ENCODE measurements at places on chromosomes 16 and 17.
A peak's percentile ranks its signal among the peaks of the same experiment; 100 is the strongest.

DNA sequence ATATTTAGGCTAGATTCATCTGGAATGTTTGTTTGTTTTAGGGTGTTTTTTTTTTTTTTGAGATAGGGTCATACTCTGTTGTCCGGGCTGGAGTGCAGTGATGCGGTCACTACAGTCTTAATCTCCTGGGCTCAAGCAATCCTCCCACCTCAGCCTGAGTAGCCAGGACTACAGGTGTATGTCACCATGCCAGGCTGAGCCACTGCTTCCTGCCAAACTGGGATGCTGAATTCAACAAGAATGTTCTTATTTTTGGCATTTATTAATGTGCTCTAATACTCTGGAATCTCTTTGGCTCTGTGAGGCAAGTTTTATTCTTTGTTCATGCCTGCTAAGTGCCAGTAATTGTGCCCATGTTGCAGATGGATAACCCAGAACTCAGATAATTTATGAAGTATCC is 21.5 kb downstream of the SP2 start:
- DNase-seq = no peak

GRCh38 chr16:7597677-7598076 is 265.0 kb downstream of the RBFOX1 start:
- no peak for DNase-seq

- DNase-seq = no peak
These were observed 152.5 kb upstream of the CIBAR2 start for GRCh38 chr16:85264752-85265151.

DNA sequence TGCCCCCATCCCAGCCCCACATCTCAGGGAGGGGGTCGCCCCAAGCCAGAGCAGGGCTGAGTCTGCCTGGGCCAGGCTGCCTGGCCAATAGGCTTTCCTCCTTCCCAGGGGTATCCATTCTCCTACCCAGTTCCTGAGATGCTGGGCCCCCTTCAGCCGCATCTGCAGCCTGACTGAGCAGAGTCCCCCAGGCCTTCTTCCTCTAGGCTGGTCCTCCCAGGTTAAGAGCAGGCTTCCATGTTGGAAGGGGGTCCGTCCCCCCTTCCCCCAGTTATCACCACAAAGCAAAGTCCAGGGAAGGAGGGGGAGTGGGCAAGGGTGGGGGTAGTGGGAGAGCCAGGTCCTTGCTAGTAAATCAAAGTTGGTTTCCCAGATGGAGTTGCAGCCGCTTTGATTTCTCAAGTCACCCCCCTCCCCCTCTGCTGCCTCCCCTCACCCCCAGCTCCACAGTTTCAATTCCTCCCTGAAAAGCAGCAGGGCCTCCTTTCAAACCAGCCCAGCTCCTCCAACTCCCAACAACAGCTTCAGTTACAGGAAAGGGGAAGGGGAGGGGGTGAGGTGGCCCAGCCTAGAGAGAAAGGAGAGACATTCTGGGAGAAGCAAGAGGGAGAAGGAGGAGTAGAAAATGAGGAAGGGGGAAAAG is 9.5 kb upstream of the FZD2 start:
- DNase-seq = no peak

GRCh38 chr16:49739381-49739780 is 116.5 kb downstream of the ZNF423 start:
- no peak for DNase-seq

- DNase-seq = no peak
These were observed 2.3 kb downstream of the SLC25A39 start for GRCh38 chr17:44322236-44322895.

DNA sequence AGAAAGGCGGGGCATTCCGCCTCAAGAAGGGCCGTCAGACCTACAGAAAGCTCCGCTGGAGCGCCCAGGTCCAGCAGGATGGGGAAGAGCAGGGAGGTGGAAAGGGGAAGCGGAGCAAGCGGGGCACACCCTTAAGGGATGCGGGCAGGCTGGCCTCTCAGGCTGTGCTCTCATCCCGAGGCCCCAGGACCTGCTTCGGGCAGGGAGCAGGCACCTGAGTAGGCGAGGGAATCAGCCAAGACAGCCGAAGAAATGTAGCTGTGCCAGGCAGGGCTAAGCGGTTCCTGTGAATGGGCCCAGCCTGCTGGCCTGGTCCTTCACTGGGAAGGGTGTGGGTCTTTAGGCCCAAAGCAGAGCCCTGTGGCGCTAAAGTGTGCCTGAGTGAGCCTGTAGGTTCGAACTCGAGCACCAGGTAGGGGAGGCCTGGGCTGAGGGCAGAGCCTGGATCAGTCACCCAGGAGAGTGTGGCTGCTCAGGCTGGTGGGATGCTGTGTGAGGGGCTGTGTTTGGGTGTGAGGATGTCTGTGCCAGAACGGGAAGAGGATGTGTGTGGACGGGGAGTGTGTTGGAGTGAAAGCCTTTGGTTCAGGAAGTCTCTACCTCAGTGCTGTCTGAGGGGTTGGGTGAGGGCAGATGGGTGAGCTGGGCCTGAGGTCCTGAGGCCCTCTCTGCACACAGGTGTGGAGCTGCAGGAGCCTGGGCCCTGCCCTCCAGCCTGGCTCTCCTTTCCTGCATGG is 3.3 kb downstream of the TBX4 start:
- no peak for DNase-seq

DNA sequence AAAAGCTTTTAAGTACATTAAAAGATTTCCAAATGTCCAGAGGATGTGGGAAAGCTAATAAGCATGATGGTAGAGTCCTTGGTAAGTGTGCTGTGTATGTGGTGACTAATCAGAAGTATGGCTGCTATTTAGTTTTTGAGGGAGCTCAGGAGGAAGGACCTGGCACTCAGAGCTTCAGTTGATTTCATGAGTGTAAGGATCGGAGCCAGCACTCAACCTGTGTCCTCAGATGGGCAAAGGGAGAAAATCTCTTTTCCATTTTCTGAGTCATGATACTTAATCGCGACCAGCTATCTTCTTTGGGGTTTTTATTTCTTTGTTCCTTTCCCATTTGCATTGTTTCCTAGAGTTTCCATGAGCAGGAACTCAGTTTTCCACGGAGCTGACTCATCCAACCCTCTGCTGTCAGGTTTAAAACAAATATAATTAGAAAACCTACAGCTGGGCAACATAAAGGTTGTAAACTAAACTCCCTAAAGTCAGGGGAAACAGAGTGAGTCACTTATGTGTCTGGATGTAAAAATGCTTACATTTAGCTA is 125.4 kb downstream of the MAP2K6 start:
- DNase-seq = no peak

- DNase-seq = no peak
These were observed 31.4 kb downstream of the CRAMP1 start for GRCh38 chr16:1643521-1643920.

DNA sequence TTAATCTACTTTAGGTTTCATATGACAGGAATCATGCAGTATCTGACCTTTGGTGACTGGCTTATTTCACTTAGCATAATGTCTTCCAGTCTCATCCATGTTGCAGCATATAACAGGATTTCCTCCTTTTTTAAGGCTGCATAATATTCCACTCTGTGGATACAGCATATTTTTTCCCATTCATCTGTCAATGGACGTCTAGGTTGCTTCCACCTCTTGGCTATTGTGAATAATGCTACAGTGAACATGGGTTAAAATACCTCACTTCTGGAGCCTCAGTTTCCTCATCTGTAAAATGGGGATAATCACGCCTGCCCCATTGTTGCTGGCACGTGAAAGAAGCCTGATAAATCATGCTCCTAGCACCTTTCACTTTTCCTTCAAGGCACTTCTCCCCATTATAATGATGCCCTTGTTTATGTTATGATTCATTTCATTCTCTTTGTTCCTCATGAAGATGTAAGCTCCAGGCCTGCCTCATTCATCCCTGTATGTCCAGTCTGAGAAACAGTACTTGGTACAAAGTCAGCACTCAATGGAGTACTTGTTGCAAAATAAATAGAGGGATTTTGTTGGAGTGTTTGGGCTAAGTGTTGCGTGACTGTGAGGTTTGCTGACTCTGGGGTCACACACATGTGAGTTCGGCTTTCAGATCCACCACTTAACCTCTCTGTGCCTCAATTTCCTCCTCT is 59.6 kb downstream of the ABAT start:
- no peak for DNase-seq

DNA sequence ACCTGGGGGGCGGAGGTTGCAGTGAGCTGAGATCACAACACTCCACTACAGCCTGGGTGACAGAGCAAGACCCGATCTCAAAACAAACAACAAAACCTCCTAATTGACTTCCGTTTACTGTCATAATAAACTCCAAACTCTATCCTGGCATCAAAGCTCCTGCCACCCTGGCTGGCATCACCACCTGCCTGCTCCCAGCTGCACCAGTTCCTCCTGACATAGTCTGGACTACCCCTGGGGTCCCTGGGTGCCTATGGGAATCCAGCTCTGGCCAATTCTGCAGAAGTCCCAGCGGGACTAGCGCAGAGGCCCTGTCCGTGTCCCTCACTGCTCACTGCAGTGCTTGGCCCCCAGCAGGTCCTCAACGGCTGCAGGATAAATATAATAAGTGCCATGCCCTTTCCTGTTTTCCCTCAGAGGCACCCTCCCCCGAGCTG is 723 bp downstream of the NTHL1 start:
- no peak for DNase-seq

- DNase-seq = no peak
These were observed 121.7 kb downstream of the MYO1D start for GRCh38 chr17:32755045-32755805.

- no peak for DNase-seq
These were observed 2.6 kb upstream of the NDE1 start for GRCh38 chr16:15647294-15648014.

DNA sequence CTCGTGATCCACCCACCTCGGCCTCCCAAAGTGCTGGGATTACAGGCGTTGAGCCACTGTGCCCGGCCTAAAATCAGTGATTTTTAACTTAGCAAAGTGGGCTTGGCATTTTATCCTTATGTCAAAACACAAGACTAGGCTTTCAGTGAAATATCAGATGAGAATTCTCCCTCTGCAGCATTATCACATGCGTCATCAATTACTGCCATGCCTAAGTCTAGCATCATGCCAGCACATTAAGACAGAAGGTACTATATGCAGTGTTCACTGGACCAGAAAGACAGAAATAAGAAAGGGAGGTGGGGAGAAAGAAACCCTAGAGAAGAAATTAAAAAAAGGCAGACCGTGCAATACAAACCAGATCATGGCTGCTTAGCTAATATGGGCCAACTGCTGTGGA is 29.8 kb downstream of the GPATCH8 start:
- no peak for DNase-seq

- DNase-seq = no peak
These were observed 16.9 kb downstream of the SLC43A2 start for GRCh38 chr17:1611715-1612114.

- no peak for DNase-seq
These were observed 30.2 kb upstream of the CPPED1 start for GRCh38 chr16:12833926-12834325.

GRCh38 chr17:27489045-27489715 is 32.9 kb downstream of the KSR1 start:
- DNase-seq = no peak

GRCh38 chr17:45146890-45147580 is 1.2 kb upstream of the HEXIM1 start:
- peak; percentile 43 for DNase-seq

- no peak for DNase-seq
These were observed 10.0 kb downstream of the SNN start for GRCh38 chr16:11677959-11678881.

GRCh38 chr17:1630662-1631061 is 2.0 kb upstream of the SLC43A2 start:
- no peak for DNase-seq

- DNase-seq = no peak
These were observed 20.1 kb downstream of the NKD1 start for GRCh38 chr16:50568187-50568815.

DNA sequence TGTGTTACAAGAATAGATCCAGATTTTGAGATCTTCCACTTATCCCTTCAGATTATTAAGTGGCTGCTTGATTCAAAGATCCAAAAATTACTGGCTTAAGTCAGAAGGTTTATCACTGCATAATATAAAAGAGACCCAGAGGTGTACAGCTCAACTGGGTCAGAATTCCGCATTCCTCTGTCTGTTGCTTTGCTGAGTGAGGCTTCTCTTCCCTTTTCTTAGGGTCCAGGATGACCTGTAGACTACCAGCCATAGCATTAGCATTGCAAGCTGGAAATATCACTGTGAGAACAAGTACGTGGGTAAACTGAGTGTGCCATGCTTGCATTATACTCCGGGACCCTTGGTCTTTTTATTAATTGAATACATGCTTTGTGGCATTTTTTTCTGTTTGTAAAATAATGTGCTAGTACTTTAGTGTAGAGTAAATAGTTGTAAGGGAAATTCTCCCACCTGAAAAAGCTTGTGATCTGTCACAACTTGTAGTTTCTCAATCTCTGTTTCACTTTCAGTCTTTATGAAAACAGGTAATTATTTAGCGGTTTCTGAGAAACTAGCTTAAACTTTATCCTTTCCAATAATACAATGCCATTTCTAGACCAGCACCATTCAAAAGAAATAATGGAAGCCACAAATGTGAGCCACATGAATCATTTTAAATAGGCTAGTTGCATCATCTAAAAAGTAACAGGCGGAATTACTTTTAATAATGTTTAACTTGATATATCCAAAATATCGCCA is 61.6 kb downstream of the TNRC6C start:
- no peak for DNase-seq

DNA sequence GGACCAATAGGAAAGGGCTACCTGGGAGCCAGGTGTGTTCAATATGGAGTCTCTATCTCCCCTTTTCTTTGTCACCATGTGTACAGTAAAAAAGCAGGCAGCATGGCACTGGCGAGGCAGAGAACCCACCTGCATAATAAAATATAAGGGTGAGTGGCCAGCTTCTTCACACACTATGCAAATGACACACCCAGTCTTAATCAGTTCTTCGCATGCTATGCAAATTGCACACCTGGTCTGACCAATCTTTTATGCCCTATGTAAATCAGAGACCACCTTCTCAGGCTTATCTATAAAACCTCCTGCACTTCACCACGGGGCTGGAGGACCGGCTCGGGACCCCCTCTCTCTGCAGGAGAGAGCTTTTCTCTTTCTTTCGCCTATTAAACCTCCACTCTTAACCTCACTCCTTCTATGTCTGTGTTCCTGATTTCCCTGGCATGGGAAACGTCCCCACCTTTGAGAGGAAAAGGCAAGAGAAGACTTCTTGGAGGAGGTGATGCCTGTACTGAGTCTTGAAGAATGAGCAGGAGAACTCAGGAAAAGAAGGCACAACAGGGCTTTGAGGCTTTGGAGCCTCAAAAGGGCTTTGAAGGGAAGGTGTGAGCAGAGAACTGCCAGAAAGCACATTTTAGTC is 502.1 kb downstream of the GRIN2A start:
- DNase-seq = no peak

DNA sequence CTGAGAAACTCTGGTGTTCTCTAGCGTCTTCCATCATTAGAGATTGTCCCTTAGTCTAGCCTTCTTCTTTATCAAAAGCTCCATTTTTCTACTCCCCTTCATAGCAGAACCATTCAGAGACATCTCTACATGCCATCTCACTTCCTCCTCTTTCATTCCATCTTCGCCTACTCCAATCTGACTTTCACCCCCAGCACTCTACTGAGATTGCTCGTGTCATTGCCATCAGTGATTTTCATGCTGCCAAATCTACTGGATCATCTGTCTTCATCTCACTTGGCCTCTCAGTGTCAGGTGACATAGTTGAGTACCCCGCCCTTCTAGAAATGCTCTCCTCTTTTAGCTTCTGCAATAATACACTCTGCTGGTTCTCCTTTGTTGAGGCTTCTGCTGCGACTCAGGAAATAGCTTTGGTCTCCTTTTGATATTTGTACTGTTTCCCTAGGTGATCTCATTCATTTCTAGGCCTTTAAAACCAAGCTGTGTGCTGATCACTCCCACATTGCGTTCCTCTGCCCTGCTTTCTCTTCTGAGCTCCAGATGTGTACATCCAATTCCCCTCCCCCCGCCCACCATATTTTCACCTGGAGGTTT is 119.1 kb downstream of the FTO start:
- DNase-seq = no peak
